ENCODE measurements at places on chromosomes 5 and 9.

DNA sequence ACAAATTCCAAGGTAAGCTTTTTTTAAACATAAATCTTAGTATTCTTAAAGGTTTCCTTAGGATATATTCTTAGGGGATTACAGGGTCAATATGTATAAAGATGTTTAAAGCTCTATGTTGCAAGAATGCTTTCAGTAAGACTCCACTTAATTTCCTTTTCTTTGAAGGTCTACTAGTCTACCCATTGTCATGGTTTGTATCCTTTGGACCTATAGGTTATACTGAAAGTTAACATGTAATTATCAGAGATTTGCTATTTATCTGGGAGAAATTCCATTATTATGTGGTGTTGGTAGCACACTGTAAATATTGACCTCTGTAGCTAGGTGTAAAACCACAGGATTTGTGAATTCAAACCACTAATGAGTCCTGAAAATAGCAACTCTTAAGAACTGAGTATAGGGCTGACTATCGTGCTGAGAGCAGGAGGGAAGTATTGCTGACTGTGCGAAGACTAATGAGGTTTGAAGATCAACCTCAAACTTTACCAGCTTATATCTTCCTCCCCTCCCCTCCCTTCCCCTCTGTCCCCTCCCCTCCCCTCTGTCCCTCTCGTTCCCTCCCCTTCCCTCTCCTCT, 85.6 kb downstream of the GADD45G start:
- DNase-seq: no peak

DNA sequence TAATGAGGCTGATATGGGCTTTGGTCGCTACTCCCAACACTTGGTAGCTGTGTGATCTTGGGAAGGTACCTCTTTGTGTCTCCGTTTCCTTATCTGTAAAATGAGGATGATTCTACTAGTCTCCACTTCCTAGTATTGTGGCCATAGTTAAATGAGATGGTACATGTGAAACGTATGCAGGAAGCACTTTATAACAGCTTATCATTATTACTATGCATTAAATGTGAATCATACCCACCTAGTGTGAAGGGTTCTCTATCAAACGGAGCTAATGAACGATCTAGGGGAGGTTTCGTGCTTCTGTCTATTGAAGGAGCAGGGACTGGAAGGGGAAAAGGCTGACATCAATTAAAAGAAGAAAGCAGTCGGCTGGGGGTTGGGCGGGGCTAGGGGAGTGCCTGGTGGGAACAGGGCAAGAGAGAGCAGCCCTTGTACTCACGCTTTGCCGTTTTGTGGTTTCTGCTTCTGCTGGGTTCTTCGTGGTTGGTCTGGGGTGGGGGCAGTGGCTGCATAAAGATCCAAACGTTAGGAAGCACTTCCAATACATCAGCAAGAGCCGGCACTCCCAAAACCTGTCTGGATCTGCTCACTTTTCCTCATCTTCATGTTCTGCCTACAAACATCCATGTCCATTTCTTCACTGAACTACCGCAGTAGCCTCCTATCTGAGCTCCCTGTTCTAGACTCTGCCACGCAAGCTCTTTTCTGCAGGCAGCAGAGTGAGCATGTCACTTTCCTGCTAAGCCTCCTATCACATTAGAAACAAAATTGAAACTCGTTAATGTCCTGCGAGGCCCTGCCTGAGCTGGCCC, 30.8 kb downstream of the LCP2 start:
- no peak for DNase-seq

DNA sequence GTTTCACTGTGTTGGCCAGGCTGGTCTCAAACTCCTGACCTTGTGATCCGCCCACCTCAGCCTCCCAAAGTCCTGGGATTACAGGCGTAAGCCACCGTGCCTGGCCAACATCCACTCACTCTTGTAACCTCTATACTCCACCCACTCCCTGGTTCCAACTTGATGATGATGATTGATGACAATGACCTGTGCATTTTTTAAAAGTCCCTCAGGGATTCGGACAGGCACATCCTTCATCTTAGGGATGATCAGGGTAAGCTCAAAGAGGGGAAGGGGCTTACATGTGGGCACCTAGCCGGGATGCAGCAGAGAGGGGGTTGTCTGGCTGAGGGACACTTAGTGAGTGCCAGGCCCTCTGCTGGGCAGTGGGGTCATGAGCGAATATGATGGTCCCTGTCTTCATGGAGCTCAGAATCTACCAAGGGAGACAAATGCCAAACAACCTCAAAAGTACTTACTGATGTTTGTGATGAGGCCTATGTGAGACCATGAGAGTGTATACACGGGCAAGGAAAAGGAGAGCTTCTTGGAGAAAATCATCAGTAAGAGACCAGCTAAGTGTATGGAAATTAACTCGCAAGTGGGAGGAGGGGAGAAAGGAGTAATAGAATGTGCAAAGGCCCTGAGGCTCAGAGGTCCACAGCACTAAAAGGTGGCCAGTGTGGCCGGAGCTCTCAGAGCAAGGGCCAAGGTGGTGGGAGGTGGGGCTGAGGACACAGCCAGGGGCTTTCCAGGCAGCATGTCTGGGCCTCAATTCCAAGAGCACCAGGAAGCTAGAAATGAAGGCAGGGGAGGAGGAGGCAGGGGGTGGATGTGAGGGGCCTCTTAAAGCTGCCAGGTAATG, 27.4 kb downstream of the LHX2 start:
- no peak for DNase-seq

- no peak for DNase-seq
Observed at GRCh38 chr5:77232574-77233358, 22.3 kb downstream of the PDE8B start.

- no peak for DNase-seq
Observed at GRCh38 chr9:99090336-99091130, 14.4 kb upstream of the TGFBR1 start.

GRCh38 chr9:92911511-92912475, 34.0 kb upstream of the ZNF484 start:
- no peak for DNase-seq

DNA sequence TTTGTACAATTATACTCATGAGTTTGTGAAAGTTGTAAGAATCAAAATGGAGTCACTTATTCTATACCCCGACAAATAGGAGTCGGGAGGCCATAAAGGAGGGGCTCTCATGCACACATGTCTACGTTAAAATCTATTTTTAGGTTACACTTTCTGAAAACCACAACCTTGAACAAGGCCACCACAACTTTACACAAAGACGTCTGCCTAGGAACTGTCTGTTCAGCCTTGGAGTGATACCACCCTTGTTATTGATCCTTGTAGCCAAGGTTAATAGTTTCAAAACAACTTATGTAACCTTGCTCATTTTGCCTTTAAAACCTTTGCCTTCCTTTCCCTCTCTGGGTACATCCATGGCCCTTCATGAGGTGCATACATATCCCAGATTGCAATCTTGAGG, 4.1 kb upstream of the NDFIP1 start:
- no peak for DNase-seq

- no peak for DNase-seq
Observed at GRCh38 chr5:38994324-38994927, 79.8 kb downstream of the RICTOR start.

DNA sequence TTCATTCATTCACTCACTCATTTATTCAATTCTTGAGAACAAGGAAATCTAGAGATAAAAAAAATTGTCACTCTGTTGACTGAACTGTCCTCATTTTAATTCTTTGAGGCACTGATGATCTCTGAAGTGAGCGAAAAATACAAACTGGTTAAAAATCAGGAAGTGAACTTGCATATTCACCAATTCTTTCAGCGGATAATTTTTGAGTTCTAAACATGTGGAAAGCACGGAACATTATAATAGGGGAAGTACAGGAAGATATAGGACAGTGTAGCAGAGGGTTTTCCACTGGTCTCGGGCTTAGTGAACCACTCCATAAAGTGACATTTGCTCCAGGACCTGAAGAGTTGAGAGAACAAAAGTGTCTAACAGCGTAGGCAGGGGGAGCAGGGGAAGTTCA, 169.5 kb downstream of the TLR4 start:
- no peak for DNase-seq
